Aorta (tissue), 5 donors: ENCODE measurements at places on chromosomes 3 and 15.

- DNase-seq = no peak
Observed at GRCh38 chr15:48307586-48307985, 23.6 kb upstream of the DUT start.

- DNase-seq = no peak
Observed at GRCh38 chr3:113630956-113631542, 65.4 kb downstream of the USF3 start.

GRCh38 chr3:182710557-182711157 lies 82.6 kb upstream of the ATP11B start:
- DNase-seq = no peak

DNA sequence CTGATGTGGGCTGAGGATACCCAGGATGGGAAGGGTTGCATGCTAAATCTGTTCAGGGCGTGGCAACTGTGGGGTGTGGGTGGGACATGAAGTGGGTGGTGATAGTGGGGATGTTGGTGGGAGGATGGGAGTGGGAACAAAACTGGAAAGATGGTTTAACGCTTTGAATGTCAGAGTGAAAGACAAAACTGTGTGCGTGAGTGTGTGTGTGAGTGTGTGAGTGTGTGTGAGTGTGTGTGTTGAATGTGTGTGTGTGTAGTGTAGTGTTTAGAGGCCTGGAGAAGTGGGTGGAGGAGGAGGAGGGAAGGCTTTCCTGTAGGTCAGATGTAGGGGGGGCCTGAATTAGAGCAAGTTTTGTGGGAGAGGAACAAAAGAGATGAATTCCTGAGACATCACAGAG lies 44.2 kb upstream of the ONECUT1 start:
- no peak for DNase-seq

GRCh38 chr3:132645058-132645457 lies 14.6 kb downstream of the ACAD11 start:
- no peak for DNase-seq

GRCh38 chr15:62474771-62475124 lies 309.7 kb upstream of the C2CD4B start:
- DNase-seq = no peak

GRCh38 chr15:96670389-96670788 lies 339.9 kb downstream of the NR2F2 start:
- no peak for DNase-seq

- no peak for DNase-seq
Observed at GRCh38 chr15:50059883-50060282, 59.1 kb downstream of the ATP8B4 start.

- DNase-seq = no peak
Observed at GRCh38 chr3:107925851-107926250, 165.0 kb downstream of the CD47 start.

GRCh38 chr3:184884359-184885017 lies 72.5 kb downstream of the VPS8 start:
- no peak for DNase-seq

DNA sequence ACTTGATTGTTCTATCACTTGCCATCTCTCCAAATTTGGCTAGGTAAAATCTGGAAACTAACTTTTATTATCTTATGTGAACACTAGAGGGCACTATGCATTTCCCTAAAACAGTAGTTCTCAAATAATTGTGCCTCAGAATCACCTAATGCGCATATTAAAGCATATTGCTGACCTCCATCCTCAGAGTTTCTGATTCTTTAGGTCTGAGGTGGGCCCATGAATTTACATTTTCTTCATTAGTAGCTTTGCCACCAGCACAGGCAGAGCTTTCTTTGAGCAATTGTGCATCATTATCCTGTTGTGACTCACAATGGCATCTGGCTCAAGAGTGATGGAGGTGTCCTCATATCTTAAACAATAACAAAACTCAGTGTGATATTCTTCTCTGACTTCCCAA lies 17.5 kb upstream of the BCHE start:
- no peak for DNase-seq

DNA sequence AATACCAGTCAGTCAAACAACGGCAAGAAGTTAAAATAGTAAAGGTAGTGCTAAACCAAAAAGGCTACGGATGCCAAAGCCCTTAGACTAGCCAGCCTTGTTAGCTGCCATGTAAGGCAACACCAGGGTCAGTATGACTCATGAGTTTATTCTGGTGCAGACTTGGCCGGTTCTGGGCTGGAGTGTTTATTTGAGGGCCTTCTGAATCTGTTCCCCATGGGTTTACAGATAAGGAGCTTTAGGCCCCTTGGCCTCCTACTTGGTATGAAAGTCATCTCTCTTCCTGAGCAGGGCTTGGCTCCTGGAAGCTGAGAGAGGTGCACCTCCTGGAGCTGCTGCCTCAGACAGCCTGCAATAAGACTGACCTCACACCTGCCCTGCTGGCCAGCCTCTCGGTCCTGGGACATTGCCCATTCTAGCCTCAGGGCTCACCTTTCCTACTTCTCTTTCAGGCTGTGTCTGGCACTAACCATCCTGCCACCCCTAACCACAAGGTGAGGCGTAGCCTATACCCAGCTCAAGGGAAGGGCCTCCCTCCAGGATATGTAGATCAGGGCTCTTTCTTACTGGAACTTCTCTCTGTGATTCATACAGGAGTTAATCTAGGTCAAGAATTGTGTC lies 10.4 kb upstream of the RTP1 start:
- DNase-seq = peak; percentile 77

DNA sequence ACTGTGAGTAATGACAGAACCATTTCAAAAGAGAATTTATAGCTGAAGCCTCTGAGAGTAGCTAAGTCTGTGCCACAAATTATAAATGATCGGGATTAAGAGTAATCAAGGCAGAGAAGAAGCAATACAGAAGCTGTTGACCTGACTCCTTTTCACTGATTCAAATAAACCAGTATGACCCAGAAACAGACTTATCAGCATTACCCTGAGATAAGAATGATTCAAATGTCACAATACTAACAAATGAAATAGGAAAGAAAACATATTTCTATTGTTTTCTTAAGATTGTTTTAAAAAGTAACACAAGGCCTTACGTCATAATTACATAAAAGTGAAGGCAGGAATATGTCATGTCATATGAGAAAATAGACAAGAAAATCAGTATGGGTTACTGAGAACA lies 1534.6 kb downstream of the SI start:
- no peak for DNase-seq

DNA sequence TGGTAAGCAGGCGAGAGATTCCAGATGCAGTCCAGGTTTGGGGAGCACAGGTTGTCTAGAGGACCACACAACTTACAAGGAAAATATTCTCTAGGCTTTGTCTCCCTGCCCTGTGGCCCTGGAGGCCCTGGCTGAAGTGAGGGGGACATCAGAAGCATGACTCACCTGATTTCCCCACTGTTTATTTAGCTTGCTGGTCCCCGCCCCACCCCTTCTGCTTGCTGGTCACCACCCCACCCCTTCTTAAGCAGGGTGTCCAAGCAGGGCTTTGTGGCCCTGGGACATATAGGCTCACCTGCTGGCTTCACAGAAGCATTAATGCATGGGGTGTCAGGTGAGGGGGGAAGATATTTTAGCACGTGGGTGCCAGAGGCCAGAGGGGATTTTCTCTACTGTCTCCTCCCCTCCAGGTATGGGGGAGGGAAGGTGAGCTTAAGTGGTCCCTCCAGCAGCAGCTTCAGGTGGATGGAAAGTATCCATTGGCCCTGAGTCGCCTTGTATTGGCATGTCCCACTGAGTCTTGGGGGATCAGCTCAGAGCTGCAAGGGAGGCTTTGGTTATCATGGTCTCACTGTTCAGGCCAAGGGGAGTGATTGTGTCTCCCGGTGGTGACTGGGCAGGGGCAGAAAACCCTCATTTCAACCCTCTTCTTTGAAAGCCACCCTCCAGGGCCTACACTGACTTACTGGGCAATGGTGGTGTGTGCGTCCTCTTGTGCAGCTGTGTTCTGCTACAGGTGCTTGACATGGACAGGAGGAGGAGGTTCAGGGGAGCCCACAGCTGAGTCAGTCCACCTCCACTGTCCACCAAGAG lies 49.8 kb downstream of the GASK1A start:
- DNase-seq = no peak

GRCh38 chr3:45606003-45606402 lies 11.5 kb downstream of the LIMD1 start:
- no peak for DNase-seq

GRCh38 chr3:183577346-183577745 lies 21.8 kb upstream of the KLHL6 start:
- DNase-seq = no peak

DNA sequence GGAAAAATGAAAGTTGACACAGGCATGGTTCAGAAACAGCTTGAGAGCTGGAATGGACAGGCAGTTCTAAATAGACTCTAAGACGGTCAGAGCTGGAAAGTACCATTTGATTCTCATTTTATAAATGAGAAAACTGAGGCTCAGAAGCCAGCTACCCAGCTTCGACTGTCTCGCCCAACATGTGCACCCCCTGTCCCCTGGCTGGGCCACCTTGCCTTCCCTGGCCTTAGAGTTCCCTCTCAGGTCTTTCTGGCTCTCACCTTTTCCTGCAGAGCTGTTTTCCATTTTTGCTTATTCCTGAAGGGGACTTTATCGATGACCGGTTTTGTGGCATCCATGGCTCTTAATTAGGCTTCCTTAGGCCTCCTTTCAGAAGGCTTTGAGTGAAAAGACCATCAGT lies 17.3 kb upstream of the DOCK3 start:
- peak; percentile 26 for DNase-seq

GRCh38 chr15:67843092-67843501 lies 3.3 kb upstream of the RNU6-1 start:
- no peak for DNase-seq

GRCh38 chr3:100993309-100993708 lies at the start of gene ABI3BP:
TSS of gene ABI3BP (minus strand) at chr3:100993421. CDS start at chr3:100993384, 37 bp downstream.
- DNase-seq = peak; percentile 86

DNA sequence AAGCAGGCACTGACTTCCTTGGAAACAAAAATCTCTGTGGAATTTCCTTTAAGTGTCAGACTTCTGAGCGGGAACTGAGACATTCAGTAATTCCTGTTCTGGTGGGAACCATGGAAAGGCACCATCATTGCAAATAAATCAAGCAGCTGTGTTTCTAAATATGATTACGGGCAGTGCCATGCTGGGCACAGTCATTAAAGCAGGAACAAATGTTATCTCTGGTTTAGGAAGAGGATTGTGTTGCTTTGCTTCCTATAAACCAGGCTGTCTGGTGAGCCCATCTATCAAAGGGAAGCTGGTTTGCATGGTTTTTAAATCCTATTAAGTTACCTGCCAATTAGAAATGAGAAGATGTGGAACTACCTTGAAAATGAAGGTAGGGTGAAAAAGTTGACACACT lies 86.7 kb downstream of the EBLN2 start:
- DNase-seq = no peak

DNA sequence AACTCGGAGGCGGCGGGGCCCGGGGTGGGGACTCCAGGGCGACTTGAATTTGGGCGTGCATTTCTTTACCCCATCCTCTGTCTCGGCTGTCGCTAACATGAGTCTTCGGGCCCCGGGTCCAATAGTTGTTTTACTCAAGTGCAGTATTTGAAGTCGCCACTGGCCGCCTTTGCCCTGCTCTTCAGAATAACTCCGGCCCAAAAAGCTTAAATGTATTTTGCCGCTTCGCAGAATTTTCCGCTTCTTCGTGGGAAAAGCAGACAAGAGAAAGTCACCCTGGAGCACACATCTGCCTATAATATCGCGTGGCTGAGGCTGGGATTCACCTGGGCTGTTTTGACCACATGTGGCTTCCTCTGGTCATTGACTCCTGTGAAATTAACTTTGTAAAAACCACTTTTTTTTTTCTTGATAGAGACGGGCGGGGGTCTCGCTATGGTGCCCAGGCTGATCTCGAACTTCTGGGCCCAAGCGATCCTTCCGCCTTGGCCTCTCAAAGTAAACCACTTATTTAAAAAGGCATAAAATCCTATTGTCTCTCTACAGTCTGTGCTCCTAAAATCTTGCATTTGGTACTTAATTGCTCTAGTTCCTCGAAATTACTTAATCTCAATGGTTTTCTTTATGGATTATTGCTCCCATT lies 676 bp downstream of the CNOT10 start:
- no peak for DNase-seq

DNA sequence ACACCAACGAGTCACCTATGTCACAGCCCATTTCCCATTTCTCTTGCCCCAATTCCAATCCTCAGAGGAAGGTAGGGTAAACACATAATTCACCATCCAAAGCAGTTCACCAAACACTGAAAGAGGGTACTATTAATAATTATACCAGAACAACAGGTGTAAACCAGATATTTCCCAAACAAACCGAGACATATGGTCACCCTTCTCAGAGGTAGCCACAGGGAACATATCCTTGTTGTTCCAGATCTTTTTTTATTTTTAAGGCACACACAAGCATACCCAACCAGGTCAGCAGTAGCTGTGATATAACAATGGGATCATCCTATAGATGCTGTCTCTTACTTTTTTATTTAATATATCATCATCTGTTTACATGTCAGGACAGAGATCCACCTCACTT lies 24.7 kb downstream of the MAGI1 start:
- DNase-seq = no peak
